ENCODE measurements at places on chromosomes 5 and 9.

- DNase-seq: no peak
These were observed 6.9 kb downstream of the C7 start for GRCh38 chr5:40916226-40916625.

DNA sequence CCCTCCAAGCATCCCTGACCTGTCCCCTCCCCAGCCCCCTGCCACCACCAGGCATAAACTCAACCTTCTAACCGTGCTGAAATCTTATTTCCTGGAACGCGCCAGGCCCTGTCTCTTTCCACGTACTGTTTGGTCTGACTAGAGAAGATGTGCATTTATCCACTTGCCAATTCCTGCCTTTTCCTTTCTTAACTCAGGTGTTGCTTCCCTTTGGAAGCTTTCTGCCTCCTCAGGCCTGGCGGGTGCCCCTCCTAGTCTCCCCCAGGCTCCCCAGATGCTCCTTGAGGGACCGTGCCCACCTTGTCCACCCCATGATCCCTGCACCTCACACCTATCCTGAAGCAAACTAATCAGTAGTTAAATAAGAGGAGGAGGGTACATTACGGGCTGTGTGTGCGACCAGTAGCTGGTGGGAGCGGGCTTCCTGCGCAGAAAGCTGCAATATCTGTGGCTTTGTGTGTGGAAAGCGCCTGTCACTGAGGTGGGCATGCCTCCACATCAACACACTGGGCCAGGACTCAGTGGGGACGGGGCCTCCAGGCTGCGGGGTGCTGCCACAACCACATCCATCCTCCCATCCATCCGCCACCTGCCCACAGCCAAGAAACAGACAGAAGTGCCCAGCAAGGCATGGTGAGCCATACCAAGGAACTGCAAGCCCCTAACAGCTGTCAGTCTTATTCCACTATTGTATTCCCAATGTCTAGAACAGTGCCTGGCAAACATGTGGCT is 73.5 kb downstream of the COL23A1 start:
- no peak for DNase-seq

DNA sequence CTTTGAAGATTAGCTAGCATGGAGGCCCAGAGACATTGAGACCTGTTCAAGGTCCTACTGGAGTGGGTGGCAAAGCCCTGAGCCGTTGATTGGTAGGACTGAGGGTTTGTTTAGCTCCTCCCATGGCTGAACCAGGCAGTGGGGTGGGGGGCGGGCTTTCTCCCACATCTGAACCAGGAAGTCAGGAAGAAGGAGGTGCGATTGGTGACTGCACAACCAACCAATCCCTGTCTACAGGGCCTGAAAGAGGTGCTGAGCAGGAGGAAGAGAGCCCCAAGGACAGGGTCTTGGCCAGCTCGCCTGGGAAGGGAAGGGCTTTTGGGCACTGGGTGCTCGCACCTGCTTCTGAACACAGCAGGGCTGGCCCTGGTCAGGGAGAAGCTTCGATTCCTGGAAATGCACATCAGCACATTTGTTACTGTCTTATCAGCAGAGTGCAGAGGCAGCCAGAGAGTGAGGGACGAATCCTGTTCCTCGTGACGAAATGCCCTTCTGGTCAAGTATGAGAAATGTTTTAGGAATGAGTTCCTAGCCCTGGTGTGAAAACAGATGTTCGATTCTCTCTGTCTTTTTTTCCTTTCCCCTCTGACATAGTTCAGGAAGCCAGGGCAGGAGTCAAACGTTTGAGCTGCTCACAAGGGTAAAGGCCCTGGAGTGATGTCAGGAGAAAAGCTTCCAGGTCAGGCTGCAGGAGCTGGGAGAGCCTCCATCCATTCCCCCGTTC is 294.8 kb upstream of the KLF4 start:
- DNase-seq: peak; percentile 10

DNA sequence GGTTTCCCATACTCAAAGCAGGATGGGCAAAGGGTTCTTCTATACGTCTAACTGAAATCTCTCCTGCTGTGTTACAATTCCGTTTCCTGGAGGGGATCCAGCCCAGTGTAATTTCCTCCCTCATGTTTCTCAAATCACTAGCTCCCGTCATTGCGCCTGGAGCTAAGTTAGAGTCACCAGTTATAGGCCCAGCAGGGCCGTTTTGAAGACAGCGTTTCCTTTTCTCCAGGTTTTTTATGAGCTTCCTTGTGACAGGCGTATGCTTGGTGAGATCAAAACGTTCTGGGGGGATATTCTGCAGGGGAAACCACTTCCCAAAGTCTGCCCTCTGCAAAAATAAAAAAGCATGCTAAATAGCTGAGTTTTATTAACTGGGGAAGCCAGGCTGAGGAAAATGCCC is 53.0 kb upstream of the WWC1 start:
- no peak for DNase-seq

DNA sequence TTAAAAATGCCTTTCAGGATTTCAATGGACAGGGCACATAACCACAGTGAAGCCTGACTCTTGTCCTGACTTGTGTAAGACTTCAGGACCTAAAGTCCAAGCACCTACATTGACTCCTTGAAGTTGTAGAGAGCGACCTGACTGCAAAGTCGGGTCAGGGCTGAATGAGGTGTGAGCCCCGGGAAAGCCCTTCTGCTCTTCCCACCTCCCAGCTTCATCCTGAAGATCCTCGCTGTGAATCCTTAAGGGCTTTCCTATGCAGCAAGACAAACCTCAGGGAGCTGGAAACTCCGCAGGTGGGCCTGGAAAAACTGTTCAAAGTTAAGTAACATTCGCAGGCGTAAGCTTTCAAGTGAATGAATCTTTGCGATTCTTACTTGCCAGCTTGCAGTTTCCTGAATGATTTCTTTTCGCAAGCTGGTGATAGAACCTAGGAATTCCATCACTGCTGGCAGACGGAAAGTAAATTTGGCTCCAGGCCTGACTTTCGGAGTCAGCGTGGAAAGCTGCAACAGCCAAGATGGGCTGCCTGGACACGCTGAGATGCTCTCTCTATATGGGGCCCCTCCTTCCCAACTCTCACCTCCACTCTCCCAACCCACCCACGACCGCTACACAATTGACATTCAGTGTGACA is 10.9 kb downstream of the SEMA5A start:
- DNase-seq: peak; percentile 52

GRCh38 chr5:16690243-16690852 is 73.6 kb upstream of the RETREG1 start:
- no peak for DNase-seq

GRCh38 chr5:2697041-2697440 is 54.4 kb downstream of the IRX2 start:
- no peak for DNase-seq

- DNase-seq: no peak
These were observed 50.8 kb downstream of the AMBP start for GRCh38 chr9:114027159-114027862.

DNA sequence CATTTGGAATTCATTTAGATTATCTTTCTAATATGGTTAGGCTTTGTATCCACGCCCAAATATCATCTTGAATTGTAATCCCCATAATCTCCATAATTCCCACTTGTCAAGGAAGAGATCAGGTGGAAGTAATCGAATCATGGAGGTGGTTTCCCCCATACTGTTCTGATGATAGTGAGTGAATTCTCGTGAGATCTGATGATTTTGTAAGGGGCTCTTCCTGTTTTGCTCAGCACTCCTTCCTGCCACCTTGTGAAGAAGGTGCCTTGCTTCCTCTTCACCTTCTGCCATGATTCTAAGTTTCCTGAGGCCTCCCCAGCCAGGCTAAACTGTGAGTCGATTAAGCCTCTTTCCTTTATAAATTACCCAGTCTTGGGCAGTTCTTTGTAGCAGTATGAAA is 527.5 kb upstream of the ARRDC3 start:
- no peak for DNase-seq

- no peak for DNase-seq
These were observed 536 bp downstream of the SLC27A4 start for GRCh38 chr9:128340691-128341434.

GRCh38 chr9:79447762-79448161 is 124.0 kb upstream of the TLE4 start:
- DNase-seq: no peak

DNA sequence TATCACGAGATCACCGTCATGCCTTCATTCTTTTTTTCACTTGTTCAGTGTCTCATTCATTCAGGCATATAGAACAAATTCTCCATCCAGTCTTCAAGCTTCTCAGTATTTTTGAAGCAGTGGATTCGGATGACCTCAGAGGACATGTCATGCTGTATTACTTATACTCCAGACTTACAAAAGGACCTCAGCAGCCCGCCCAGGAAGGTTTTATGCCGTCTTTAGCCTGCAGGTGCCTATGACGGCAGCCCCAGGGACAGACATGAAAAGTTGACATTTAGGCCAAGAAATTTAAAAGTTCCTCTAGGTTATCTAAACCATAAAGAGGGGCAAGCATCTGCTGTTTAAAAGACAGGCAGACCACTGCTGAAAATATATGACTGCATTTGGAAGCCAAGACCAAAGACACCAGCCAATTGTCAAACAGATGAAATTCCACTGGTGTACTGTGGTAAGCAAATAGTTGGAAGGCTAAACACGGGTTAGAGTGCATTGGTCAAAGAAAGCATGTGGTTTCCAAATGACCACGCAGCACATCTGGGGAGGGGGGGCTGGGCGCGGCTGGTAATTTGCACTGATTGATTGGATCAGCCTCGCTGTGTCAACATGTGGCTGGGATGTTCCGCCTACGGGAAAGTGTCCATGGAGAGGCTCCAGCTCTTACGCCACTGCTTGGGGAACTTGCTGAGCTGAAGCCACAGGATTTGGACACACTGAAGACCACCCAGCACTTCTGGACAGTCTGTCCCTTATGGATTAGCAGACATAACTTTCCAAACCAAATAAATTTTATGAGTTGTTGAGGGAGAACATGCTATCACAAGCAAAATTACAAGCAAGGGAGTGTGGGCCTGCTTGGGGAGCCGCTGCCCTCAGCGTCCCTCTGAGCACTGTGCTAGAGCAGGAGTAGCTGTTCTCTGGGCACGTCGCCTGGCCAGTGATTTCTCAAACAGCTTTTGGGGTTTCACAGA is 173.6 kb downstream of the FANCC start:
- DNase-seq: peak; percentile 35

DNA sequence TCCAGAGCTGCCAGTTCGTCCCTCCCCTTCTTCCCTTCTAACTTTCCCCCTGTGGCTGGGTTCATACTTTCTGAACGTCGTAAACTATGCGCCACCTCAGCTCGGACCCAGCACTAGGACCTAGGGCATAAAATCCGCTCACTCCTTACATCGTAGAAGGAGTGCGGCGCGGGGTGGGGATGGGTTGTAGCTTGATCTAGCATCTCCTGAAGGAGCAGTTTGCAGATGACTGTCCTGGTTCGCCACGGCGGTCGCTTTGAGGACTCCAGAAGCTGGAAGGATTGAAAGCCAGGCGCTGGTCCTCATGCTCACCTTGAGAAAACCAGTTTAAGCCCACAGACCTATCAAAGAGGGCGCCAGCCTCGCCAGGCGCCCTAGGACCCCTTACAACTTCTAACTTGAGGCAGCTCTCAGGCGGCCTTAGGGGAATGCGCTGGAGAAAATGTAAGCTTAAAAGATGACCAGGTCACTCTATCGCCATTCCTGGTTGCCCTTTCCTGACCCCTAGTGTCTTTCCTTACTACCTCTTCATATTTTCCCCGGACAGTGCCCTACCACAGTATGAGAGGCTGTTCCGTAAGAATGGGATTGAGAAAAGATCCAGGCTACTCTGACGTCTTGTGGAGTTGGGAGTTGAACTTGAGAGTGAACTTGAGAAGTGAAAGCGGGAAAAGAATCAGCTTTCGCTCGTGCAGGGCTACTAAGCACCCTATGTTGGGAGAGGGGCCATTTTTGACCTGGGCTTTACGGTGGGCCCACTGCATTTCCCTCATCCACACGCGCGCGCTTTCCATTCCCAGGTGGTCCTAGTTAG is 2.8 kb downstream of the RORB start:
- peak; percentile 1 for DNase-seq

DNA sequence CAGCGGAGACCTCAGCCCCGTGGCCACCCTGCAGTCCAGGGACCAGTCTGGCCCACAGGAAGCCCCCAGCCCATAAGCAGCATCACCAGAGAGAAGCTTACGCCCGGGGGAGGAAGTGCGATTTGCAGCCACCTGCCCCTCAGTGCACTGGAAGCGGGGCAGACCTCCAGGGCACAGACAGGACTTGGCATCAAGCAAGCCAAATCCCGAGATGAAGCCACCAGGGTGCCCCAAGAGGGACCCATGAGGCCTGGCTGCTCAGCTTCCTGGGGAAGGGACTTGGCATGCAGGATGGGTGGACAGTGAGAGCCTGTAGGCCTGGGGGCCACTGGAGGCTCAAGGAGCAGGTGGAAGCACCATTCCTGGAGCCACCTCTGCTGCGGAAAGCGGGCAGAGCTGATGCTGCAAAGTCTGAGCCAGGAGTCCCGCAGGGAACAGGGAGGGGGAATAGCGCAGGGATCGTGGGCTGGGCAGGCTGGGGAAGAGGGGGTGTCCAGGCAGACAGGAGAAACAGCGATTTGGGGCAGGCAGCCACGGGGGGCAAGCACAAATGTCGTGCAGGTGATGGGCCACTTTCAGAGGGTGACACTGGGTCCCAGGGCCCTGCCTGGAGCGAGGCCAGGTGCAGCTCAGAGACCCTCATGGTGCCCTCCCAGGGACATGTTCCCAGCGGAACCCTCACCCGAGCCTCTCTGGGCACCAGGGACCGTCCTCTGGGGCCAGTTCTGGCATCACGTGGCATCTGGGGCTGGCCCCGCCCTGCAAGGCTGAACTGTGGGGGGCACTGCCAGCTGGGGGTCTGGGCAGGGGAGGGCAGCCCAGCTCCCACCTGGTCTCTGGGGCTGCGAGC is 3.2 kb downstream of the LRRC26 start:
- DNase-seq: no peak

- DNase-seq: no peak
These were observed 333.6 kb upstream of the CCNH start for GRCh38 chr5:87746341-87746740.

DNA sequence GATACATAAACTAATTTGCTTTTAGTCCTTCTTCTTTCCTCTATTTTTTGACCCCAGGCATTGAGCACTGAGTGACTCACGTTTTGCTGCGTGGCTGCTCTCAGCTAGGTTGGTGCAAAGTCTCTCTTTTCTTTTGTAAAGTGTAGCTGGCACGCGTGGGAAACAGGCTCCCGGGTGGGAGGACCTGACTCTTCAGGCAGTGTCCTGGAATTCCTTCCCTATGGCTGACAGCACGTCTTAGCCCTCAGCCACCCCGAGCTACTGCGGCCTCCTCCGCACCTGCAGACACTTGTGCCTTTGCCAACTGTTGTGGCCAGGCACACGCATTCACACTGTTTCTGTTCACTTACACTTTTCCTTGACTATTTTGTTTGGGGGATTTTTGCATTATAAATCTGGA is 877 bp upstream of the SCGB3A1 start:
- no peak for DNase-seq

DNA sequence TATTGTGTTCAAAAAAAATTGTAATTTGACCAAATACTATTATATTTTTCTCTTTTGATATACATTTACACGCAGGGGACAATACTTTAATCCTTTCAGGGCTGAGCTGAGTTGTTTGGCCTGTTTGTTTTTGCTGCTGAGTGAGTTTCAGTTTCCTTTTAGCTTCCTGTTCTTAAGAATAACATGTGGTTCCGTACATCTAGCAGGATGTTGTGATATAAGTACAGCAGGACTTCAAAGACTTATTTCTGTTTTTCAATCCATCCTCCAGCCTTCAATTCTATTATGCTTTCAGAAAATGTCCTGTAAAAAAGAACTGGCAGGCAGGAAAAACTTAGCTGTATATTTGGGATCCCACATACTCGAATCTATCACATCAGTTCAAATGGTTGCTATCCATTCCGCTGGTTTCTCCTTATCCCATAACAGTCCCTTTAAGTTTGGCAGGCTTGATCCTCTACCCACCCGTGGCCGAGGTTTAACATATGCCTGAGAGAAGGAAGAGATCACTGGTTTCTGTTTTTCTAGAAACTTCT is 1037.3 kb upstream of the ACO1 start:
- no peak for DNase-seq

GRCh38 chr9:27192291-27192960 is 83.4 kb downstream of the TEK start:
- peak; percentile 24 for DNase-seq
